ENCODE measurements at places on chromosomes 3 and 15. TPM values are rescaled to one million over a fixed set of nuclear protein-coding genes. Genes with fewer than 3 reads are reported as not detected.

DNA sequence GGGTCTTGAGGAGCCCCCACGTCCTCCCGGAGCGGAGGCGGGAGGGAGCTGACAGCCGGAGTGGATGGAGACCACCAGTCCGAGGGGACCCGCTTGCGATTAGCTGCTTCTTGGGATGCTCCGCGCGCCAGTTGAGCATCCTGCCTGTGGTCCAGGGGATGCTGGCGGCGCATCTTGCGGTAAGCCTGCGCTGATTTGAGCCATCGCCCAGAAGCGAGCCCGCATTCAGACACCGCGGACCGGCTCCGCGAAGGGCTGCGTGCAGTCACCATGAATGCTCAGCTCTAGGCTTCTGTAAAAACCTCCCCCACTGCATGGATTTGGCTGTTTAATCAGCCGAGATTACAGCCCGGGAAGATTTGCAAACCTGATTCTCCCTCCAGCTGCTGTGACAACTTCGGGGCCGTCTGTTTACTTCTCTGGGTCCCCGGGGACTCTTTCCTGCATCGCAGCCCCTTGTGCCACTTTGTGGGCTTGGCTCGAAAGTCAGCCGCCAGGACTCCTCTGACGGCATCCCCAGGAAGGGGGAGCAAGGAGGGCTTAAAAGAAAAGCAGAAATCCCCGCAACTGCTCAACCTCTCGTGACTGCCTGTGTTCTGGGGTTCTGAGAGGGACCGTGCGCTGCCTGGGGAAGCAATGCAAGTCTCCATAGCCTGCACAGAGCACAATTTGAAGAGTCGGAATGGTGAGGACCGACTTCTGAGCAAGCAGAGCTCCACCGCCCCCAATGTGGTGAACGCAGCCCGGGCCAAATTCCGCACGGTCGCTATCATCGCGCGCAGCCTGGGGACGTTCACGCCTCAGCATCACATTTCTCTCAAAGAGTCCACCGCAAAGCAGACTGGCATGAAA lies 171.1 kb downstream of the KCNAB1 start:
- no peaks in the 10 kb centered on the region for H3K4me1 ChIP-seq
- H3K36me3 ChIP-seq, result no peaks in the 10 kb centered on the region
- no peak overlapping the region for H3K27ac ChIP-seq
- no peak overlapping the region for H3K4me3 ChIP-seq

- no peaks in the 10 kb centered on the region for H3K27me3 ChIP-seq
- no peaks in the 10 kb centered on the region for H3K4me1 ChIP-seq
- no peak overlapping the region for H3K27ac ChIP-seq
- DNase-seq, result no peak
These were observed 28.5 kb downstream of the COMMD2 start for GRCh38 chr3:149723781-149724180.

DNA sequence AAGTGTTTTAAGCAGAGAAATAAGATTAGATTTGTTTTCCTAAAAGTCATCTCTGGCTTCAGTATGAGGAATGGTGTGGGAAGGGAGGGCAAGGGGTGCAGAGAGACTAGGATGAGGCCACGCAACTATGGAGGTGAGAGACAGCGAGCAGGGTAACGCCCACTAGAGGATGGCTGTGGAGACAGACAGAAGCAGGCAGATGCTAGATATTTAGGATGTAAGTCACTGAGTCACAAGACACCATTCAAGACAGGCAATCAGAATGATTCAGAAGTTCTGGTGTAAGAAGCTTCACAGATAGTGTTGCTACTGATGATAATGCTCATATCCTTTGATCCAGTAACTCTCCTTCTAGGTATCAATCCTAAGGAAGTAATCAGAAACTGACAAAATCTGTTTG lies 19.1 kb downstream of the HSPBAP1 start:
- H3K4me3 ChIP-seq, result no peak overlapping the region
- H3K27me3 ChIP-seq, result no peaks in the 10 kb centered on the region
- no peaks in the 10 kb centered on the region for H3K36me3 ChIP-seq
- no peaks in the 10 kb centered on the region for H3K4me1 ChIP-seq
- no peak for DNase-seq
- no peak overlapping the region for H3K27ac ChIP-seq

- H3K27me3 ChIP-seq, result no peaks in the 10 kb centered on the region
- H3K36me3 ChIP-seq, result no peaks in the 10 kb centered on the region
- no peak overlapping the region for H3K27ac ChIP-seq
- DNase-seq, result no peak
- no peak overlapping the region for H3K4me3 ChIP-seq
These were observed 163.6 kb downstream of the KCNMB2 start for GRCh38 chr3:178699810-178700209.

DNA sequence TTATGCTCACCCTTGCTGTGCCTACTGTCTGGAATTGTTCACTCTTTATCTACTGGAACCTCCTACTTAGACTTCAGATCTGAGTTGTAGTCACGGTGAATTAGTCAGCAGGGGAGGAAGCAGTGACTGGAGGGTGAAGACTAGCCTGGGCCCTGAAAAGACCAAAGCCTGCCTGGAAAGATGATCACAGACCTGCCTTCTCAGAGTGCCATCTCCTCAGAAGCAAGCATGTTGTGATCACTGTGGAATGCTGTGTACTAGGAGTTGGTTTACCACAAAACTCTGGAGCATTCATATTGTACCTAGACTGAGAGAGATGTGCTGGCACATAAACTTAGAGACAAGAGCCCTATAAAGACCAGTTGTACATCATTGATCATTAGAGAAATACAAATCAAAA lies 100.7 kb upstream of the SCN10A start:
- H3K4me1 ChIP-seq, result no peaks in the 10 kb centered on the region
- no peaks in the 10 kb centered on the region for H3K36me3 ChIP-seq
- H3K27ac ChIP-seq, result no peak overlapping the region
- no peak overlapping the region for H3K4me3 ChIP-seq
- no peaks in the 10 kb centered on the region for H3K27me3 ChIP-seq

GRCh38 chr3:44970926-44971490 lies 5.0 kb downstream of the ZDHHC3 start:
- DNase-seq, result no peak
- H3K36me3 ChIP-seq, result peaks cover 4% of the 10 kb centered on the region
- H3K4me3 ChIP-seq, result no peak overlapping the region
- no peaks in the 10 kb centered on the region for H3K27me3 ChIP-seq
- no peak overlapping the region for H3K27ac ChIP-seq

- no peaks in the 10 kb centered on the region for H3K4me1 ChIP-seq
- no peak overlapping the region for H3K27ac ChIP-seq
- no peak for DNase-seq
These were observed 28.2 kb downstream of the GRAMD2A start for GRCh38 chr15:72169236-72169920.

GRCh38 chr15:81498294-81498693 lies 124.3 kb upstream of the TMC3 start:
- no peaks in the 10 kb centered on the region for H3K27me3 ChIP-seq
- no peak overlapping the region for H3K4me3 ChIP-seq
- H3K36me3 ChIP-seq, result no peaks in the 10 kb centered on the region
- H3K27ac ChIP-seq, result no peak overlapping the region
- H3K4me1 ChIP-seq, result no peaks in the 10 kb centered on the region

GRCh38 chr15:80620931-80621330 lies 74.2 kb upstream of the ABHD17C start:
- no peaks in the 10 kb centered on the region for H3K27me3 ChIP-seq
- H3K4me1 ChIP-seq, result no peaks in the 10 kb centered on the region
- no peak for DNase-seq
- no peak overlapping the region for H3K4me3 ChIP-seq
- H3K27ac ChIP-seq, result no peak overlapping the region

GRCh38 chr3:159236321-159236720 lies 434.5 kb downstream of the MFSD1 start:
- DNase-seq, result no peak
- no peaks in the 10 kb centered on the region for H3K36me3 ChIP-seq
- H3K27ac ChIP-seq, result no peak overlapping the region
- no peak overlapping the region for H3K4me3 ChIP-seq
- H3K27me3 ChIP-seq, result no peaks in the 10 kb centered on the region
- no peaks in the 10 kb centered on the region for H3K4me1 ChIP-seq

DNA sequence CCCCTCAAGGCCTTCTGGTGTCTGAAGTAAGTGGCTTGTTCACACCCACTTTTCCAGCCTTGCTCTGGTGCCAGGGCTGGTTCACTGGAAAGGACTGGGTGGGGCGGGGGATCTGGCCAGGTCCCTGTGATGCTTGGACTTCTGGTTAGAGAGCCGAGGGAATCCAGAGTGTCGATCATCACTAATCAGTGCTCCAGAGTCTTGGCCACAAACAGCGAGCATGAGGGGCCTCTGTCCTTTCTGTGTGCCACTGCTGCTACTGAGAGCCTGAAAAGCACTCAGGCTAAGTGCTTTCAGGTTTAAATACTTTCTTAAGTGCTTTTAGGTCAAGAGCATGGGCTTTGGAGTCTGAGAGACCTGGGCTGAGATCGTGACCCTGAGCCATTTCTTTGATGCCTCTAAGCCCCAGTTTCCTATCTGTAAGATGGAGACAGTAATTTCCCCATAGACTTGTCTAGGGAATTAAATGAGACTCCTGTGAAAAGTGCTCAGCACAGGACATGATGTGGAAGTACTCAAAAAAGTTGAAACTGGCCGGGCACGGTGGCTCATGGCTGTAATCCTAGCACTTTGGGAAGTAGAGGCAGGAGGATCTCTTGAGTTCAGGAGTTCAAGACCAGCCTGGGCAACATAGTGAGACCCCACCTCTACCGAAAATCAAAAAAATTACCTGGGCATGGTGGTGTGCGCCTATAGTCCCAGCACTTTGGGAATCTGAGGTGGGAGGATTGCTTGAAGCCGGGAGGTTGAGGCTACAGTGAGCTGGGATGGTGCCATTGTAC lies 53.8 kb upstream of the SEC22A start:
- H3K27ac ChIP-seq, result no peak overlapping the region
- peaks cover 8% of the 10 kb centered on the region for H3K36me3 ChIP-seq
- H3K4me3 ChIP-seq, result no peak overlapping the region
- H3K4me1 ChIP-seq, result no peaks in the 10 kb centered on the region

- no peak for DNase-seq
- no peak overlapping the region for H3K27ac ChIP-seq
- H3K4me1 ChIP-seq, result no peaks in the 10 kb centered on the region
- H3K4me3 ChIP-seq, result no peak overlapping the region
- no peaks in the 10 kb centered on the region for H3K36me3 ChIP-seq
- no peaks in the 10 kb centered on the region for H3K27me3 ChIP-seq
These were observed 76.1 kb upstream of the ATP11B start for GRCh38 chr3:182717216-182717615.

DNA sequence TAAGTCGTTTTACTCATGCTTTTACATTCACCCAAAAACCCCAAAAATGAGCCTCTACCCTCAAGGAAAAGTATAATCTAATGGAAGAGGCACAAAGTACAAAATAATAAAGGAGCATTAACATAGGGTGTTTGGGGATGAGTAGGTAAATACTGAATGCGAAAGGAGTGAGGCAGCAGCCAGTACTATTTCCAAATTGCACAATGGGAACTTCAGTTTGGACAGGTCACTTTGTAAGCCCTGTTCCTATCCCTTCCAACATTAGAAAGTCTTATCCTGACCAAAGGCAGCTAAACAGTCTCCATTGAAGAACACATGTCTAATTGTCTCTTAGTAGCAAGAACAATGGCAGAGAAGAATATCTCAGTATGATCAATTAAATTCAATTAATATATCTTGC lies 728.3 kb downstream of the GBE1 start:
- no peaks in the 10 kb centered on the region for H3K4me1 ChIP-seq
- no peak for DNase-seq
- H3K4me3 ChIP-seq, result no peak overlapping the region
- H3K27me3 ChIP-seq, result no peaks in the 10 kb centered on the region
- H3K36me3 ChIP-seq, result no peaks in the 10 kb centered on the region
- no peak overlapping the region for H3K27ac ChIP-seq

DNA sequence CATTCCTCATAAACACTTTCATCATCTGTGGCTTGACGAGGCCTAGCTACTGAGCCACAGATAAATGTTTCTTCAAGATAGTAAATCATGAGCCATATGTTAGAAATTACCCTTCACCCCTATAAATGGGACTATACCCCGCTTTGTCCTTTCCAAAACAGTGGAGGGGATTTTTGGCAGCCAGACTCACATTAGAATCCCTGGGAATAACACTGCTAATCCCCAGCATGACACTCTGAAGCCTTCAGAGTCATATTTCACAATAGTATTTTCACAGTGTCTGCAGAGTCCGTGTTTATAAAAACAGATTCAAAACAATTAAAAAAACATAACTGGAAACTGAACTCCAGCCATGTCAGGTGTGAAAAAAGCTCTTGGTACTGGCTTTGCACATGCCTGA lies 271.6 kb downstream of the ERC2 start:
- no peak overlapping the region for H3K4me3 ChIP-seq
- H3K27ac ChIP-seq, result no peak overlapping the region
- H3K36me3 ChIP-seq, result no peaks in the 10 kb centered on the region
- no peaks in the 10 kb centered on the region for H3K4me1 ChIP-seq

- no peak for DNase-seq
- no peak overlapping the region for H3K27ac ChIP-seq
- no peak overlapping the region for H3K4me3 ChIP-seq
- H3K4me1 ChIP-seq, result no peaks in the 10 kb centered on the region
- H3K36me3 ChIP-seq, result no peaks in the 10 kb centered on the region
- H3K27me3 ChIP-seq, result no peaks in the 10 kb centered on the region
These were observed 33.8 kb upstream of the TFRC start for GRCh38 chr3:196115678-196116083.

Gene GAP43
- total RNA-seq, result not detected

Gene COL8A1
- total RNA-seq, result 0.13 TPM

Gene ZCWPW2
- total RNA-seq, result 0.82 TPM
